ENCODE measurements at places on chromosomes 13 and 19.
A peak's percentile ranks its signal among the peaks of the same experiment; 100 is the strongest.

GRCh38 chr19:47377801-47378200, 28.7 kb downstream of the DHX34 start:
- DNase-seq, result no peak

DNA sequence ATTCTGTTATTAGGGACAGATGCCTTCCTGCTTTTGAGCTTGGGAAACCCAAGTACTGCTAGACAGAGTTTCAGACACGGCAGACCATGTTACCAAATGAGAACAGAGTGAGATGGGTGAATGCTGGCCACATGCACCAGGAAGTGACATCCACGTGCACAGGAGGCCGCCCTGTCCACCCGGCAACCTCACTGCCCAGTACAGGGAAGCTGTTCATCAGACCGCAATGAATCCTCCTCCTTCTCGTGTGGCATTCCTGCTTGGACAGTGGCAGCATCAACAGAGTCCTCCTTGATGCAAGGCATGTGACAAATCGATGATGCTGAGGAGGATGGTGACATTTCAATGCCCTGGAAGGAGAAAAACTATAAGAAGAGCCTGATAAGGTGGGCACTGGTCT, 191.0 kb upstream of the SOX1 start:
- DNase-seq, result no peak

GRCh38 chr19:34363930-34364329, 1.1 kb upstream of the GPI start:
- no peak for DNase-seq

- DNase-seq, result no peak
Measured at GRCh38 chr13:113129921-113130750, 7.5 kb downstream of the F10 start.

GRCh38 chr19:16920816-16921529, 32.2 kb downstream of the F2RL3 start:
- no peak for DNase-seq

GRCh38 chr13:31631071-31631470, 108.3 kb upstream of the RXFP2 start:
- DNase-seq, result no peak

DNA sequence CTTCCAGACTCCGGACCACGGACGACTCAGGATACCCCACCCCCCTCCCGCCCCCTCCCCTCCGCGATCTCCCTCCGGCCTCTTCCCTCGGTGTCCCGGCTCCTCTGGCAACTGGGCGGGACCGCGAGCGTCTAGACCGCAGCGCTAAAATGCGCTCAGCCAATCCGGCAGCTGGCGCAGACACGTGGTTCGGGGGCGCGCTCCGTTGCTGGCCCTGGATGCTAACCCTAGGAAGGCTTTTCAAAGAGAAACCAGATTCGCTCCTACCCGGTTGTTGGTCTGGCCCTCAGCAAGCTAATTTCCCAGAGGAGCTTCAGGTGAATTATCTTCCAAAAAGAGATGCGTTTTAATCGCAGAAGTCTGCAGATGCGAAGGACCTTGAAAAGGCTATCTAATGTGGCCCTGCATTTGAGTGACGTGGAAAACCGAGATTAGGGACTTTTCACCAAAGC, at the start of gene DZIP1:
Gene DZIP1, minus strand, starts transcription at position 106 of the 452 bp plus-strand sequence. CDS start 2,677 bp downstream, outside the sequence.
- no peak for DNase-seq

DNA sequence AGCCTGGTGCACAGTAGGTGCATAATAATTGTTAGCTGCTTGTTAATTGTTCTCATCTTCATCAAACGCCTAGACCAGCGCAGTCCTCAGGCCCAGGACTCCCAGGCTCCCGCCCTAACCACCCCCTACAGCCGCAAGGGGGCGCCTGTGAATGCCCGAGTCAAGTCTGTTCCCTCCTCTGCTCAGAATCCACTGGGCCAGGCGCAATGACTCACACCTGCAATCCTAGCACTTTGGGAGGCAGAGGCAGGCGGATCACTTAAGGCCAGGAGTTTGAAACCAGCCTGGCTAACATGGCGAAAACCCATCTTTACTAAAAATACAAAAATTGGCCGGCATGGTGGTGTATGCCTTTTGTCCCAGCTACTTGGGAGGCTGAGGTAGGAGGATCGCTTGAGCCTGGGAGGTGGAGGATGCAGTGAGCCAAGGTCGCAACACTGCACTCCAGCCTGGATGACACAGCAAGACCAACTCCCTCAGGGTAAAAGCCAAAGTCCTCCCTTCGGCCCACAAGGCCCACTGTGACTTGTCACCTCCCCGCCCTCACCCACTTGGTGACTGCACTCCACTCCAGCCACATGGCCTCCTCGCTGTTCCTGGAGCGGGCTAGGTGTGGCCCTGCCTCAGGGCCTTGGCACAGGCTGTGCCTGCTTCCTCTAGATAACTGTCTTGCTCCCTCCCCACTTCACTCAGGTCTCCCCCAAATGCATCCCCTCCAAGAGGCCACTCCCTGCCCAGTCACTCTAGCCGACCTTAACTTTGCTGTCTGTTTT, 9.1 kb downstream of the ZNF653 start:
- DNase-seq, result peak; percentile 67

DNA sequence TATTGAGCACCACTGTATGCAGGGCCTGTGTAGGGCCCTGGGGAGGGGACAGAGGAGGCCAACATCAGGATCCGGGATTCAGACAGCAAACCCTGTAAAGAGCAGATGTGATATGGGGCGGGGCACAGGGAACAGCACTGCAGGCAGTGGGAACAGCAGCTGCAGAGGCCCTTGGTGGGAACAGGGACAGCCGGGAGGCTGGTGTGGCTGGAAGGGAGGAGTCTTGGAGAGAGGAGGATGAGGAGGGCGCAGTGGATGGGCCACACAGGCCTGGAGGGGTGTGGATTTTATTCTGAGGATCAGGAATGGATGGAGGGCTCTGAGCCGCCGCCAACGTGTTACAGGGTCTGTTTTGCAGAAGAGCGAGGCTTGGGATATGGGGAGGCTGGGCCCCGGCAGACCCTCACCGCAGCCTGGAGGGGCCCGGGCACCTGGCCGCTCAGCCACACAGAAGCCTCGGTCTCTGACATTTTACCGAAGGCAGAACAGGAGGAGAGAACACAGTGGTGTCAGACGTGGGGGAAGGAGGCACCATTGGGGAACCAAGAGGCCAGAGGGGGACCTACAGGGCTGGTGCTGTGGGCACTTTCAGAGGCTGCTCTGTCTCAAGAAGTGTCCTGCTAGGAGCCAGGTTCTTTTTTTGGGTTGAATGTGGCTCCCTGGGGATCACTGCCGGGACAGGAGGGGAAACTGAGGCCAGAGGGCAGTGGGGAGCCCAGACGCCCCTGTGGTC, 6.9 kb downstream of the EFNA2 start:
- no peak for DNase-seq

DNA sequence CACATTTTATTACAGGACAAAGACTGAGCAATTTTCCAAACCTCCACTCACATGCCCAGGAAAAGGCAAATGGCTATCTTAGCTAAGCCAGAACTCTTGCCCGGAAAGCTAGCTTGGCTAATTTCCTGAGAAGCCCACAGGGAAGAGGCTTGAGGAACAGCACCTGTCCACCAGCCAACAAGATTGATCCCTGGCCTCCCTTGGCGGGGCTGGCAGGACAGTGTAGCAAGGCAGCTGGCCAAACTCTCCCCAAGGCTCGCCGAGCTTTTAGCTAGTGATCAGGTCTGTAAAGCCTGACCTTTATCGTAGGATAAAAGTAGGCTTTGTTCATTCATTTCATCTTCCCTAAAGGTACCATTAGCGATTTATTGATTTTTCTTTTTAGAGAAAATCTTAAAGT, 101.4 kb downstream of the UQCRFS1 start:
- DNase-seq, result no peak

GRCh38 chr13:29524176-29524575, 71.3 kb downstream of the SLC7A1 start:
- DNase-seq, result no peak

DNA sequence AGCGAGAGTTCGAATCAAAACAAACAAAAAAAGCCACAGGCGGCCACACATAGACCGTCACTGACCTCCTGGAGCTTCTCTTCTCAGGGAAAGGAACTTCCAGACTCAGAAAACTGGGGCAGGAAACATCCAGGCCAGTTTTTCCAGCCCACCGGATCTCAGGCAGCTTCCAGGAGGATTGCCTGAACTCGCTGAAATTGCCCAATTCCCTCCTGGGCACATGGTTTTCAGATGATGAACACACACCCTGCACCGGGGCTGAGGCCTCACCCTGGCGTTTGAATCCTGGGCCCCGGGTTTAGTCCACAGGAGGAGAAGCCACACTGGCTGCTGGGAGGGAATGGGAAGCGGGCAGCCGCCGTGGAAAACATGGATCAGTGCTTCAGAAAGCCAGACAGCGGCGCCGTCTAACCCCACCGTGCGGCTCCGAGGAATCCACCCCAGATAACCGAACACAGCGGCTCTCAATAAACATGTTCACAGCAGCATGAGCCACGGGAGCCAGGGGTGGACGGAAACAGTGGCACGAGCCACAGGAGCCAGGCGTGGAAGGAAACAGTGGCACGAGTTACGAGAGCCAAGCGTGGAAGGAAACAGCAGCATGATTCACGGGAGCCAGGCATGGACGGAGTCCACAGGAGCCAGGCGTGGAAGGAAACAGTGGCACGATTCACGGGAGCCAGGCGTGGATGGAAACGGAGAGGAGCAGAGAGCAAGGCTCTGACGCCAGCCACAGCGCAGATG, 18.2 kb upstream of the PTBP1 start:
- DNase-seq, result no peak

DNA sequence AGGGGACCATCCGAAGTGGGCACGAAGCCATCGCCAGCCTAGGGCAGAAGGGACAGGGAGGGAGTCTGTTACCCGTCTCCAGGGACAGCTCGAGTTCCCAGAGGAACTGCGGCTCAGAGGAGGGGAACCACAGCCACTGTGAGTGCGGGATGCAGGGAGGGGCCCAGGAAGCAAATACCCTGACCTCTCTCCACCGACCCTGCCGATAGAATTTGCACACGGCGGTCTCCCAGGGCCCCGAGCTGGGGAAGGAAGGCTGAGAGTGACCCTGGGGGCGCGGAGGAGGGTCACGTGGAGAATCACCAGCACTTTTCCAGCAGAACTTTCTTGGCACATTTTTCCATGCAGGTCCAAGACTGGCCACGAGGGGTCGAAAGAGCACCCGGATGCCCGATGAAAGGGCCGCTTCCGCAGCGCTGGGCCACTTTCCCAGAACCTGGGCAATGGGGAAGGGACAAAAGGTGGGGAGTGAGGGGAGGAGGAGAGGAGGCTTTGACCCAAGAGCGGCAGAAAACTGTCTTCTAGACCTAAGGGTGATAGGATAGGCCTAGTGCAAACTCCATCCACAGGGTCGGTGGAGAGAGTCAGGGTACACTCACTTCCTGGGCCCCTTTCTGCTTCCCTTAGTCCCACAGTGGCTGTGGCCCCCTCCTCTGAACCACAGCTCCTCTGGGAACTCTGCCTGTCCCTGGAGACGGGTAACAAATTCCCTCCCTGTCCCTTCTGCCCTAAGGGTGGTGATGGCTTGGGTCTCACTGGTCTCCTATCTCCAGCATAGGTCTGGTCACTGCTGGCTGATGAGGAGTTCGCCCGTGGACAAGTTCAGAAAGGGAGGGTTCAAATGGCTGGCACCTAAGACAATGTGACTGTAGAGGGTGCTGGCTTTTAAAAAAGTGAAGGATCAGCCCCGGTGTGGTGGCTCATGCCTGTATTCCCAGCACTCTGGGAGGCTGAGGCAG, 5.3 kb upstream of the GPR4 start:
- DNase-seq, result peak; percentile 62

DNA sequence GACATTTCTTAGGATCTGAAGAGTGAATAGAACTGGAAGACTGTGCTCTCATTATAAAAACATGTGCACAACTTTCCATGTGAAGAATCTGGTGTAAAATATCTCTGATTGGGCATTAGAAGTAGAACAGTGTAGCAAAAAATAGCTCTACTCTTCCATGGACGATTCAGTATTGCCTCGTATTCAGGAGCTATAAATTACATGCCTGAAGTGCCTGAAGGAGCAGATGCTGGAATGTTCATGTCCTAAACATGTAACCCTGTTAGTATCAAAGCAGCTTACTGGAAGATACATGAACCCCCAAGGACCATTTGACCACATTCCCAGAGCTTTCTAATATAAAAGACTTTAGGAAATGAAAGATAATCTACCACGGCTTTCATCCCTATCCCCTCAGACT, 528.9 kb downstream of the DACH1 start:
- DNase-seq, result no peak

DNA sequence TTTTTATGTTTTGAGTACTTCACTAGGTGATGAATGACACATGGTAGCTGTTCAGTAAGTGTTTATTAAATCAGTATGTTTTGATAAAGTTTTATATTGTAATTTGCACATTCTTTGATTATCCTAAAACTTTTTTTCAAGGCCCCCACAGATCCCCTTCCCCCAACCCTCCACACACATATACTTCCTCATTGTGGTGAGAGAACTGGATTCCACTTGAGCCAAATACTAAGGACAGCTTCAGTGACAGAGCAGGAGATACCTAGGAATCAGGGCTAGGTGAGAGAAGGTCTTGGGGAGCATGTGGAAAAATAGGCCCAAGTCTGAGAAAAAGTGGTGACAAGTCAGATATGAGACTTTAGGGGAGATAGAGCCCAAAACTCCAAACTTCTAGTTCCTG, 174.6 kb downstream of the TDRD3 start:
- no peak for DNase-seq

DNA sequence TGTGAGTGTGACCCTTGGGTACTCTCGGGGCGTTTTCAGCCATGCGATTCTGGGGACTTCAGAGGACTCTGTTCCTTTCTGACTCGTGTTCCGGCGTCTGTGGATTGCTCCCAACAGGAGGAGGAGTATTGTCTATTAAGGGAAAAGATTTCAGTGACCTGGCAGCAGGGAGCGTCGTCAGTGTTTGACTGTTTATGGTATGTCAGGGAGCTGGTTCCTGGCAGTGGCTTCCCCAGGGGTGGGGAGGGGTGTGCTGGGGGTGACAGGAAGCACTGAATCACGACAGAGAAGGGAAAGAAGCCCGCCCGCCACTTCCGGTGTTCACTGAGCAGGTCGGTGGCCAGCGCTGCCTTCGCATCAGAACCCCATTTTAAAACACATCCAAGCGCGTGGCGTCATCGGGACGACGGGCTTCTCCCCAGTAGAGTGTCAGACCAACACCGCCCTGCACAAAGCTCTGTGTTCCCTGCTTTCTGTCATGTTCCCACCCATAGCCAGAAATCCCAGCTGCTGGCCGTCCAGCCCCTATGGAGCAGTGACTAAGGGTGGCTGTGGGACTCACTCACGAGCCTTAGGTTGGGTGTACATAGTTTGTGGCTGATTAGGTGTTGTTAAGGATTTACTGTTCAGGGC, 33.8 kb downstream of the COL4A2 start:
- peak; percentile 32 for DNase-seq

DNA sequence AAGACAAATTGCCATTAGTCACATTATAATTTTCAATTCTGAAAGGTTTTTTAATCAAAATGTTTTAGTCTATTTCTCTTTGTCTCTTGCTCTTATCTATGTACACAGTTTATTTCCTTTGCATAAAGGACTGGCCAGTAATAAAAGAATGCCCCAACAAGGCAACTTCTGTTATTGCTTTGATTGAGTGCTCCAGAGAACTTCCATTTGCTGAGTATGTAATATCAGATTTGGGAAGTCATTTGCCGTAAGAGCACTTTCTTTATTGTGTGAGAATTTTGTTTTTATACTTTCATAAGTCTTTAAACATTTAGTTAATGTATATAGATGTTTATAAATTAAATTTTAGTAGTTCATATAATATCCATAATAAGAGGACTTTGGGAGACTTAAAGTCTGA, 1140.4 kb downstream of the PCDH9 start:
- DNase-seq, result no peak

- no peak for DNase-seq
Measured at GRCh38 chr13:110546926-110547325, 14.6 kb downstream of the RAB20 start.

Measured in B cell (primary cell).